ENCODE measurements at places on chromosomes 5 and 9.

DNA sequence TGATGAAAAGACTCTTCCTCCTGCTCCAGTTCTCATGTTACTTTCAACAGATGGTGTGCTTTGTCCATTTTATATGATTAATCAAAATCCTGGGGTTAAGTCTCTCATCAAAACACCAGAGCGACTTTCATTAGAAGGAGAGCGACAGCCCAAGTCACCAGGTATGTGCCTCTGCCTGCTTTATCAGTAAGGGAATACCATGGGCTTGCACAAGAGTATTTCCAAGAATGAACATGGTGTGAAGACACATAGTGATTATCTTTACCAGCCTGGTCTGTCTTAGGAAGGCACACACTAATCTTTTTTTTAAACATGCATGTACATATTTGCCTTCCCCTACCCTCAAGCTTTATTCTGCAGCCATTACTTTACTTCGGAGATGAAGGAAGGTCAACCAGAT lies 15.2 kb downstream of the NUP214 start:
- DNase-seq: no peak

- no peak for DNase-seq
Measured at GRCh38 chr5:115544043-115544435, 536 bp downstream of the FEM1C start.

DNA sequence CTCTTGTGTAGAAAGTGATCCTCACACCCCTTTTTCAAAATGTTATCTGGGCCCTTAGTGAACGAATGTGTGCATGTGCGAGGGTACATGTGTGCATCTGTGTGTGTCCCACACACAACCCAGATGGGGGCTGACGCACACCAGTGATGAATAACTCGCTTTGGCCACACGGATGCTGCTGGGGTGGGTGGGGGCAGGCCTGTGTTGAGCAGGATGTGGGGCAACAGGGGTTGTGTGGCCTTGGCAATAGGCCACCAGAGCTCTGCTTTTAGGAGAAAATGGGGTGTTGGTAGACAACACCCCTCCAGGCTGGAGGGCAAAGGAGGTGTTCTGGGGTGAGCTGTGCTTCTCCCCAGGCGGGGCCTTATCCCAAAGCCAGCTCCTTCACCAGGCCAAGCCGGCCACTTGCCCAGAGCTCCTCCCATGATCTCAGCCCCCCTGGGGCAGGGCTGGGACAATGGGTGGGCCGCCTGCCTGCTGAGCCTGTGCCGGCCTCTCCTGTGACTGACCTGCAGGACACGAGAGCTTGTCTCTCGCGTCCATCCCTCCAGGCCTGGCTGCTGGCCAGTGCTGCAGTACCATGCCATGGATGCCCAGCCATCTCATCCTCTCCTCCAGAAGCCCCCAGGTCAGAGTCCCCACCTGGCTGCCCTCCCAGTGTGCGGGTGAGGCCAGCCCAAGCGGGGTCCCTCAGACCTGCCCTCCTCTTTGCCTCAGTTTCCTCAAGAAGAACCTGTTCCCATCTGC lies 1.7 kb downstream of the DBN1 start:
- DNase-seq: no peak

DNA sequence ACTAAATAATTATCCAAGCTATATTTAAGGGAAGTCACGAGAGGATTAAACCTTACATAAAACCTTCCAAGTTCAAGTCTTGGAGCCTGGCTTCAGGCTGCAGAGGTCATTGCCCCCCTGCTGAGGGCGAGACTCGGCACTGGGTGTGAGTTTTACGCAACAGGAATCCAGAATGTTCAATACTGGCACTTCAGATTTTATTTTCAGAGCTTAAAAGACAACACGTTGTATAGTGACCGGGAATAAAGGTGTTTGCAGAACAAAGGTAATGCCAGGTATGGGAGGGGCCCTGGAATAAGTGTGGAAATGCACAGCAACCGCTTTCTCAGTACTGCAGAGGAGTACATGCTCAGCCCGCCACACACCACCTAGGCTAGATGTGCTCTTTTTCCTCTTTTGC lies 207.0 kb downstream of the GAPVD1 start:
- DNase-seq: no peak

DNA sequence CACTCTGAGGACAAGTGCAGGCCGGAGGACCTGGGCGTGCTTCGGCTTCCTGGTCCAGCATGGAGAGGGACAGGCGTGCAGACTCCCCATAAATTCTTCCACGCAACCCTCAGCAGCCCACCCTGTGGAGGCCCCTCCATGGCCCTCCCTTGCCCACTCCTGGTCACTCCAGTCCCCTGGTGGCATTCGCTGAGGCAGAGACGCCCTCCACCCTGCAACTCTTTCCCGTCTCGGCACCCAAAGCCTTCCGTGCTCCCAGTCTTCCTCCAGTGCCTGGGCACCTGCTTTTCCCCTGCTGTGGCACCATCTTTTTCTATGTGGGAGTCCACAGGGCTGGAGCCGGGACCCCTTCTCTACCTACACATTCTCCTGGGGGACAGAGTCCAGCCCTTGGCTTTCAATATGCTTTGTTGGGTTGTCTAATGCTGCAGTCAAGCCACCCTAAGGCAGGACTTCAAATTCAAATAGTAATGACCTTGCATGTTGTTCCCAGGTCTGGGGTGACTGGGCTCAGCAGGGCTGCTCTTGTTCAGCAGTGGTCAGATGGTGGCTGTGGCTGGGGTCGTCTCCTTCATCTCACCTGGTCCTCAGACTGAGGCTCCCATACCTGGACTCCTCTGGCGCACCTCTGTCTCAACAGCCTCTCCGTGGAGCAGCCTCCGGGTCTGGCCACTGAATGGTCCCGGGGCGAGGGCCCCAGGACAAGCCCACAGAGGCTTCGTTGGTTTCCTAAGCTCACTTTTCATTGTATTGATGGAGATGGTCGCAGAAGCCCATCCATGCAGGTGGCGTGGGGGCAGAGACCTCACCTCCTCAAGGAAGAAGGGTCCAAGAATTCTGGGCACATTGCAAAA lies 15.2 kb downstream of the MRPL36 start:
- no peak for DNase-seq

Data from nephron progenitor cell (in vitro differentiated cells).